ENCODE measurements at places on chromosomes 2 and 18.

DNA sequence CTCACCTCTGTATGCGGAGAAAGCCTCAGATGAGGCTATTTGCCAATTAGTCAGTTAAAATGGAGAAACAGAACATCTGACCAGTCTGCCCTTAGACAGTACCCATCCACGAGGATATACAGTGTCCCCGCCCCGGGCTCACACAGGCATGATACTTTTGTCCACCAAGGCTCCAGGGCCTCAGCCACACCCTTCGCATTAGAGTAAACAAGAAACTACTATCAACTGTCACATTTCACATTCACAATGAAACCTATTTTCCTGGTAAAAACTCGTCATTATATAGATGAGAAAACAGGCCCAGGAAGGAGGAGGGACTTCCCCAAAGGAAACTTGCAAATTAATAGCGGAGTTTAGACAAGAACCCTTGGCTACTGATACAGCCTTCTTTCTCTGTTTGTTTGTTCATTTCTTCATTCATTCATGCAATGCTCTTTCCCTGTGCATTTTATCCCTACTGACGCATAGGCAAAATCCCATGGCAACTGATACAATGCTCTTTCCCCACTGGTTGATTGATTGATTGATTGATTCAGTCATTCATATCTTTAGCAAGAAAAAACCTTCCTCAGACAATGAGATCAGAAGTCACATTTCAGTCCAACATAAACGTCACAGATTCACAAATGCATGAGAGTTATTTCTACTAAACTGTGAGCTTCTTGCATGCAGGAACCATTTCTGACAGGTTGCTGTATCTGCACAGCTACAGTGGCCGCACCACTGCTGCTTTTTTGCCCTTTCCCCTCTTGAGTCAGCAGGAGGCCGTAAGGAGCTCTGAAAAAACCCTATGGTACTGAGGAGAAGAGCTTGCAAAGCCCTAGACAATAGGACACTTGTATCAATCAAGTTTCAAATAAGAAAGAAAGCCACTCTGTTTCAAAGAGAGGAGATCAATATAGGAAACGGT is 777.1 kb downstream of the RNF144A start:
- DNase-seq, result no peak

DNA sequence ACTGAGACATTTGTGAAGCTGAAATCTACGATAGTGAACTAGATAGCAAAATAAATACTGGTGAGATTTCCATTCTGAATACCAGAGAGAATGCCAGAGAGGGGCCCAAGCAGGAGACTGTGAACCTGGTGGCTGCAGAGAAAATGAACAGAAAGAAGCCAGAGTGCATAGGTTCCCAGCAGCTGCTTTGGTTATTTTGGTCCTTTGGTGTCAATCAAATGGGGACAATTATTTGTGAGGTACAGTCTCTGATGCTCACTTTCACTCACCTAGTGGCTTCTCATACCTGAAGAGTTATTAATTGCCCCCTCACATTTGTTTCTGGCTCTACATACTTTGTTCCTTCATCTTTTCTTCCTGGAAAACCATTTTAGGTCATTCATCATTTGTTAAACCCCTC is 812.1 kb downstream of the CPS1 start:
- DNase-seq, result no peak

DNA sequence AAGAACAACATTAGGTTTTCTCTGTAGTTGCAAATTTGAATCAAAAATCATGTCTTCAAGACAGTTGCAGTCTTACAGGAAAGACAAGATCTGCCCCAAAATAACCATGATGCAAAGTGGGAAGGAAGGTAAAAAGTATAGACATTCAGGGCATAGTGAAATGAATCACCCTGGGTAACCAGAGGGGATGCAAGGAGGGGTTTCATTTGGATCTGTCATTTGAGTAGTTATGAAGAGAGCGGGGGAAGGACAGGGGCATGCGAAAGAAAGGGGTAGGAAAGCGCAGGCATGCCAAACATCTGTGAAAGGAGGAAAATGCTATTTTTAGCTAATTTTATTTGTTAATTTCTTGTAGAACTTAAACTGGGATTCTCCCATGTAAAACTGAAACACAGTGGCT is 219.1 kb upstream of the BOD1L2 start:
- no peak for DNase-seq

- no peak for DNase-seq
Measured at GRCh38 chr2:186269536-186269935, 216.5 kb upstream of the ZC3H15 start.

DNA sequence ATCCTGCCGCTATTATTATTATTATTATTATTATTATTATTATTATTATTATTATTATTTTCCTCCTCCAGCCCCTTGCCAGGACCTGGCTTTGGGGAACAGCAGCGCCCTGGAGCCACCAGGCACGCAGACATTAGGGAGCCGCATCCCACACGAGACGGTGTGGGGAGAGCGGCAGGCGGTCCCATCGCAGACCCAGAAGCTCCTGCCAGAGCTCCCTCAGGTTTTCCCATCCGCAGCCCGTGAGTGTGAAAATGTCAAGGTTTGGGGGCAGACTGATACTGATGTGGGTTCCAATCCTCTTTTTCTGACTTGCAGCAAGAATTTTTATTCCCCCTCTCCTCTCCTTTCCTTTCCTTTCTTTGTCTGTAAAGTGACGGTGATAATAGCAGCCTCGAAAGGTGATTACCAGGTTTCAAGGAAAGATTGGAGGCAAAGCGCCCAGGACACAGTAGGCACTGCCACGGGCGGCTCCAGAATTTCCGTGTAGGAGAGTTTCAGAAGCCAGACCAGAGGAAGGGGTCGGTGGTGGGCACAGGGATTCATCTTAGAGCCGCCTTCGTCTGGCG is 816 bp downstream of the SCTR start:
- DNase-seq, result no peak

DNA sequence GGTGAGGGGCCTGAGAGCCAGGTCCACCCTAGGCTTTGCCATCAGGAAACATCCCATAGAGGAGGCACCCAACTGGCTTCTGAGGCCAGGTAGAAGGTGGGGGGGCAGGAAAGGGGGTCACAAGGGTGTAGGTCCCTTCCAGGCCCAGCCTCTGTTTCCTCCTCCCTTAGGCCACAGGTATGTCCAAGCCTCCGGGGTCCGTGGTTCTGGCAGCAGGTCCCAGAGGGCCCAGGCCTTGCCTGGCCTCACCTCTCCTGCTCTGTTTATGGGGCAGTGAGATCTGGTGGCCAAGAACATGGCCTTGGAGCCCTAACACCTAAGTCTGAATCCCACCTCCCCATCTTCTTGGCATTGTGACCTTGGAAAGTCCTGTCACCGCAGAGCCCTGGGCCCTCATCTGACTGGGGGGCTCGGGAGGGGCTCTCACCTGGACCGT is 21.6 kb upstream of the GPR17 start:
- DNase-seq, result peak; percentile 2

DNA sequence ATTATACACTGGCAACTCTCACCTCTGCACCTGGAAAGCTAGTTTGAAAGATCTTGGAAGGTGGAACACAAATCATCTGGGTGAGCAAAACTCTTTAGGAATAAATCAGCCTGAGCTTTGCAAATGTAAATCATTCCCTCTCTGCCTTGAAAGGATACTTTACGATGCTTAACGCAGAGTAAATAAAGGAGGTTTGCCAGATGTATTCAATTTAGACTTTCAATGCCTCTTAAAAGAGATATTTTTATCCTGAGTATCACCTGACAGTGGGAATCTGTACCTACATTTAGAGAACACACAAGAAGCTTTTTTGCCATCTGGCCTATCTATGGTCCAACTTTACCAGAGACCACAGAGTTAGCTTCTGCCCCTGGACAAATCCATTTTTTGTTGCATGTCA is 983.2 kb upstream of the CDH2 start:
- no peak for DNase-seq

GRCh38 chr2:176832086-176832485 is 380.5 kb upstream of the HNRNPA3 start:
- no peak for DNase-seq

DNA sequence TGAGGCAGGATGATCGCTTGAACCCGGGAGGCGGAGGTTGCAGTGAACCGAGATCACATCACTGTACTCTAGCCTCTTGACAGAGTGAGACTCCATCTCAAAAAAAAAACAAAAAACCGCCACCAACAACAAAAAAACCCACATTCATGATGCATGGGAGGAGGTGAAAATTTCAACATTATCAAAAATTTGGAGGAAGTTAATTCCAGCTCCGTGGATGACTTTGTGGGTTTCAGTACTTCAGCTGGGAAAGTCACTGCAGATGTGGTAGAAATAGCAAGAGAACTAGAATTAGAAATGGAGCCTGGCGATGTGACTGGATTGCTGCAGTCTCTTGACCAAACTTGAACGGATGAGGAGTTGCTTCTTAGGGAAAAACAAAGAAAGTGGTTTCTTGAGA is 74.3 kb downstream of the PRKCE start:
- no peak for DNase-seq
